ENCODE measurements at places on chromosomes 3 and 15.

DNA sequence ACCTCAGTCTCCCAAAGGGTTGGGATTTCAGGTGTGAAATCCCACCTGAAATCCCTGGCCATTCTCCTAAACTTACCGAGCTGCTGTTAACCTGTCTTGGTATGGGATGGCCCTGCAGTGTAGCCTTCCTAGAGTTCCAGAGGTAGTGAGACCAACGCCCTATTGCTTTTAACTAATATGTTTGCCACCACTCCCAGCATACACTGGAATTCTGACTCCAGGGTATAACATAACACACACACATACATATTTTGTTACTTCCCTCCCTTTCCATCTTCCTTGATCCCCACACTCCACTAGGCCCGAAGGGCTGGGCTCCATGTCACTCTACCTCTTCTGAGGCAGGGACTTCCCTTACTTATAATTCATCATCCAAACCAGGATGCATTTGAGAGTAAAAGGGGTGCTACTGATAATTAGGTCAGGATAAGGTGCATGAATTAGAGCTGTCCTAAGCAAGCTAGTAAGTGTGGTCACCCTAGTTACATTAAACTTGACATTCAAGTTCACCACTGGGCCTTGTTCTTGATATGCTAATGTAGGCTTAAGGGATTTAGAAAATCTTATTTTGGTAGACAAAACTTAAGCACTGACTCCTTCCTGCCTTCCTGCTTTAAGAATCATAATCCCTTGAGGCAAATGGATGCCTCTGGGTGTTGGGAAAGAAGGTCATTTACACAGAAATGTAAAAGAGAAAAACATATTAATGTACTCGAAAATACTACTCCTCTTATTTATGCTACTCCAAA, 317.6 kb downstream of the MAGI1 start:
- no peak for DNase-seq

DNA sequence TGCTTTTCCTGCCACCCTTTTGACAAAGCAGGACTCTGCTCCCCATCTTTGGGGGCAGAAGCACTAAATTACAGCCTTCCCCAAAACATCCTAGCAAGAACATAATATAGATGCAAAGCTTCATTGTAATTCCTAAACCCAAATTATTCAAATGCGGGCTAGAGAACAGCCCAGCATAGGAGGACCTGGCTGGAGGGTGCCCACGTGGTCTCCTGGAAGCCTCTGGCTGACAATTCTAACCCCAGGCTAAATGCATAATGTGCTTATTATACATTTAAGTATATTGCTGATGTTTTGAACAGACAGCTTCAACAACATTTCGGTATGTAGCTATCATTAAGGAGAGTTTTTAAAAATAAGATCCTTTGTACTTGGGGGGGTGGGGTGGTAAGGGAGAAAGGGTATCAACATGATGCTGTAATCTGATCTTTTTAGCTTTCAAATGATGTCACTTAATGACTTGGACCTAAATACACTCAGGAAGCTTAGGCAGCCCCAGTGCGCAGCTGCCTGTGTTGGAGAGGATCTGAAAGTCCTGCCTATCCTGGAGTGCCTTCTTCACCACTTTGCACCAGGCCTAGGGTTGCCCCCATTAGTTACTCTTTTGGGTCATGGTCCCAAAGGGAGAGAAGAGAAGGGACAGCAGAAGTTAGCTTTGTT, 57.2 kb upstream of the USP3 start:
- no peak for DNase-seq

GRCh38 chr3:133776794-133777438, 28.7 kb upstream of the SRPRB start:
- DNase-seq = no peak

GRCh38 chr15:95497634-95498033, 832.9 kb upstream of the NR2F2 start:
- DNase-seq = no peak

- peak; percentile 40 for DNase-seq
Observed at GRCh38 chr15:57500979-57501576, 90.6 kb upstream of the MYZAP start.

- no peak for DNase-seq
Observed at GRCh38 chr15:63318344-63318743, 40.9 kb downstream of the APH1B start.

DNA sequence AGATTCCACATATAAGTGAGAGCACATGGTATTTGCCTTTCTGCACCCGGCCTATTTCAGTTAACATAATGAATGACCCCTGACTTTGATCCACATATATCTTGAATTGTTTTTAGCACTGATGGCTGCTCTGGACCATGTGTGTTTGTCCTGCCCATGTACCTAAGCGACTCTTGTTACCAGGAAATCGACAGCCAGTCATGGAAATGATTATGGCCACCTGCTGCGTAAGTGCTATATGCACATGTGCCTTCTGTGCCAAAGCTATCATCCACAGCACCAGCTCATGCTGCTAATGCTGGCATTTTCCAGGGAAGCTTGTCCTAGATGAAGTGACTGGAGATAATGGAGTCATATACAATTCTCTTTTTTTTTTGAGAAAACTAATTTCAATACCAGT, 103.7 kb downstream of the PEX5L start:
- DNase-seq = no peak

- DNase-seq = no peak
Observed at GRCh38 chr3:194838236-194838635, 152.6 kb downstream of the FAM43A start.

DNA sequence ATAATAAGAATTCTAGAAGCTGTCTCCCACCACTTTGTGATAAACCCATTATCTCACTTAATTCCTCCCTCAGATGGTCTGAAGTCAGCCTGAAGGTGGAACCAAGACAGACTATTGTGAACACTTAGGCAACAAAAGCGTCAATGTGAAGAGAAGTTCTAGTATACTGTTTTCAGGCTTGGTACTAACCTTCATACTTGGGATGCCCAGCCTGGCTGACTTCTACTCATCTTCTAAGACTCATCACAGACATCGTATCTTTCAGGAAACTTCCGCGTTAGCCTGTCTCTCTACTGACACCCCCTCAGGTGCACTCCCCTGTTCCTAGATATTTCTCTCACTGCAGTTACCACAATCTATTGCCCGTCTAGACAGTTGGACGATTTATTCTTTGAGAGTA, 201.2 kb downstream of the SATB1 start:
- no peak for DNase-seq

- no peak for DNase-seq
Observed at GRCh38 chr3:190222916-190223315, 99.3 kb downstream of the CLDN1 start.

All from myocyte (in vitro differentiated cells).